A172 (cell line): ENCODE measurements at places on chromosomes 12 and 14.
A peak's percentile ranks its signal among the peaks of the same experiment; 100 is the strongest.

- DNase-seq: no peak
Measured at GRCh38 chr14:23572836-23573235, 5.2 kb upstream of the AP1G2 start.

DNA sequence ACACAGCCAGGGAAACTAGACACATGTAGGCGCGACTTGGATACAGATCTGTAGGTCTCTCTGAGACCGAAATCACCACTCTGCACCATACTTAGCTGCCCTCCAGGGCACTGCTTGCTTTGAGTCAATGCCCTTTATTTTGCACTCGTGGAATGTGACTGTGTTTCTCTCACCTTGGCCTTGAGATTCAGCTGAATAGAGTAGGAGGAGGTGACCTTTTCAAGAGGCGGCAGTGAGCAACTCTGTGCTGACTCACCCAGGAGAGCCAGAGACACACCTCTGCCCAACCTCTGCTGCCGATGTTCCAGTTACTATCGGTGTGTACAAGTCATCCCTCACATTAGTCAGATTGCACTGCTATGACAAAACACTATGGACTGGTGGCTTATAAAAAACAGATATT lies 583.4 kb downstream of the VRK1 start:
- no peak for DNase-seq

DNA sequence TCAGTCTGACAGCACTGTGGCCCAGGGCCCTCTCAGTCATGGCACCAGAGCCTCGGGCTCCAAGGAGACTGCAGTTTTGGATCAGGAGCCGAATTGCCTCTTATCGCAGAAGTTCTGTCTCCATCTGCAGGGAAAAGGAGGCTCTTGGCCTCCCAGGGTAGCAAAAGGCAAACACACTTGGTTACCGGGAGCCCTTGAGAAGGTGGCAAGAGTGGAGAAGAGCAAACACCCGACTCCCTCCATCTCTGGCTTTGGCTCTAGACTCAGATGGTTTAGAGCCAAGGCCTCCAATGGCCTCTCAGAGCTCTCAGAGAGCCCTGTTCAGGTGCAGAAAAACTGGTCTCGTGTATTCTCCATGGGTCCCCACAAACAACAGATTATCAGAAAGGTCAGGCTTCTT lies 44.6 kb downstream of the NINJ2 start:
- no peak for DNase-seq

- no peak for DNase-seq
Measured at GRCh38 chr12:93902736-93903562, 225.8 kb downstream of the CRADD start.

GRCh38 chr12:5295996-5296395 lies 135.9 kb upstream of the NTF3 start:
- DNase-seq: no peak

- DNase-seq: peak; percentile 45
Measured at GRCh38 chr12:81644503-81644902, 114.6 kb downstream of the PPFIA2 start.

GRCh38 chr12:67425394-67425793 lies 156.2 kb downstream of the CAND1 start:
- no peak for DNase-seq

DNA sequence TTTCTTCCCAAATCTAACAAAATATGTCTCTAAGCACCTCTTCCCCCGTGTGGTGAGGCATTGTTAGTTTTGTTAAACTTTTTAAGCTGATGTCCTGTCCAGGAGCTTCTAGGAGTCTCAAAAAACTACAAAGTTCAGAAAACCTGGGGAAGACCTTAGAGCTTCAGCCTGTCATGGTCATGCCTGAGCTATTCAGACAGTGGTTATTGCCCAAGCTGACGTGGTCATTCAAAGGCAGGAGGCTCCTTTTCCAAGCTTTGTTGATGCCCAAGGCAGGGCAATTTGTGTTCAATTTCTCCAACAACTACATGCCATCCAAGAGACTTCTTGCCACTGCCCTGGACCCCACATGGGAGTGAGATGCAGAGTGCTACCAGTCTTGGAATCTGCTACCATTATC lies 5.8 kb upstream of the LYZ start:
- no peak for DNase-seq

GRCh38 chr12:124506145-124506831 lies 61.1 kb downstream of the NCOR2 start:
- peak; percentile 62 for DNase-seq

DNA sequence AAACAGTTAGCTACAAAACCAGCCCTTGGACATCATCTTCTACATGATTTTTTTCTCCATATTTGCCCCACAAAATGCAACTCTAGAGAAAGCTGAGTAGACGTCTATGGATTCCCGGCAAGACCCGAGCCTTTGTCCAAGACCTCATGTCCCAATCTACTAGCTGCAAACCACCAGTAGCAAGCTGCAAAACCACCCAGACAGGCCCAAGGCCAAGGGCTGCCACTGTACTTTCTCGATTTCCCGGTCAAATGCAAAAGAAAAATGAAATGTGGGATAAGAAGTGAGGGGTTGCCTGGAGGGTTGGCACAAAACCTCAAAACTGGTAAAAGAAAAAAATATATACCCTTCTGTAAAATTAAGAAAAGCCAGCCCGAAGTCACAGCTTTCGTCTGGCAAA lies 2.9 kb upstream of the SIX6 start:
- DNase-seq: no peak

DNA sequence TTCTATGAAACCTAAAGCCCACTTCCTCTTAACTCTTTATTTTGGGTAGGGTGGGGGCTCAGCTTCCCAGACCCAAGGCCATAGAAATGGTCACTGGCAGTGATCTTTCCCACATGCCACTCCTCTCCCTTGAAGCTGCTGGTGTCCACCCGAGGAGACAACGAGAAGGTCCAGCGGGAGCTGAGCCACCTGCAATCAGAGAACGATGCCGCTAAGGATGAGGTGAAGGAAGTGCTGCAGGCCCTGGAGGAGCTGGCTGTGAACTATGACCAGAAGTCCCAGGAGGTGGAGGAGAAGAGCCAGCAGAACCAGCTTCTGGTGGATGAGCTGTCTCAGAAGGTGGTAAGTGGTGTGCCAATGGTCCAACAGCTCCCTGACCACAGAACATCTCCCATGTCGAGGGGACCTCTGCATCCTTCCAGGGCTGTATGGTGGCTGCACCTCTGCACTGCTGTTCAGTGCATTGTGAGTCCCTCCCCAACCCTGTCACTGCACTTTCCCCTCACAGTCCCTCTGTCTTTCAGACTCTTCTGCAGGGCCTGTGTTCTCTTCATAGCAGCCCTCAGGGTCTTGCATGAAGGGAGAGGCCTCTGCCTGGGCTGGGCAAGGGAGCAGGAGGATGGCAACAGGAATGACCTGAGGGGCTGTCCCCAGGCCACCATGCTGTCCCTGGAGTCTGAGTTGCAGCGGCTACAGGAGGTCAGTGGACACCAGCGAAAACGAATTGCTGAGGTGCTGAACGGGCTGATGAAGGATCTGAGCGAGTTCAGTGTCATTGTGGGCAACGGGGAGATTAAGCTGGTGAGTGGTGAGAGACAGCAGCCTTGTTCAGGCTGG lies 18.8 kb upstream of the PIP4K2C start:
- DNase-seq: no peak

- no peak for DNase-seq
Measured at GRCh38 chr14:92770484-92770883, 22.1 kb upstream of the LGMN start.

- no peak for DNase-seq
Measured at GRCh38 chr12:99372257-99372920, 275.2 kb upstream of the GARIN6 start.

GRCh38 chr14:101823066-101823465 lies 61.6 kb downstream of the PPP2R5C start:
- DNase-seq: no peak

DNA sequence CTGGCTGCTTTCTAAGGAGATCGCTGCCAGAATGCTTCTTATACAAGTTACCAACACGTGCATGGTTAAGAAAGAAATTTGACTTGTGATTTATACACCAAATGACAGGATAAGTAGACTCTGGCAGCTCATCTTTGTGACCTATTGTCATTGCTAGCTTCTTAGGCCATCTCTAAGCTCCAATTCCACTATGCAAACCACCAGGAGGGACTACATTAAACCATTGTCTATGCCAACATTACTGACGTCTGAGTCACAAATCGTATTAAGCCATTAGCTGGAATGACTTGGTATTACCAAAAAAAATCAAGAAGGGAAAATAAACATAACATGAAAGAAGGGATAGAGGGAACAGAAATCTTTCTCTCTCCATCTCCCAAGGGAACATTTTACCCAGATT lies 15.8 kb upstream of the VPS33A start:
- peak; percentile 70 for DNase-seq

DNA sequence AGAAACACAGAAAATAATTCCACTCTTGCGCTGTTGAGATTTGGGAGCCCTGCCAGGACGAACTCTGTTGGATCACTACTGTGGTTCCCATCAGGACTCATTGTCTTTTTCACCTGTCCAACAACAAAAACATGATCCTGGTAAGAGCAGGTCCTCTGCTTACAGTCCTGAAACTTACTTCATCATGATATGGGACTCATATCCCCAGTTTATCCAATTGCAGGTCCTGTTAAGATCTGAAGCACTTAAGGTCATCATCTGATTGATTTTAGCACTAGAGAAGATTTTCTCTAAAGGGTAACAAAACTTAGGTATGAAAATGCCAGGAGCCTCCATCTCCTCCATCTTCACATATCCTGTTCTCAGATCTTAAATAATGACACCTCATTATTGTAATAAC lies at the start of gene OR6S1:
Gene OR6S1, minus strand, starts transcription at position 101 of the 400 bp plus-strand sequence. Its CDS starts 0 bp downstream, at position 101.
- no peak for DNase-seq

- DNase-seq: no peak
Measured at GRCh38 chr12:105696-106095, 39.1 kb downstream of the IQSEC3 start.

GRCh38 chr14:22648506-22648905 lies 4.4 kb upstream of the OR6J1 start:
- DNase-seq: no peak

- DNase-seq: no peak
Measured at GRCh38 chr12:23948291-23948690, 1.2 kb downstream of the SOX5 start.

- DNase-seq: no peak
Measured at GRCh38 chr14:95059126-95059525, 98.2 kb downstream of the DICER1 start.

- no peak for DNase-seq
Measured at GRCh38 chr12:124431971-124432370, 135.4 kb downstream of the NCOR2 start.

DNA sequence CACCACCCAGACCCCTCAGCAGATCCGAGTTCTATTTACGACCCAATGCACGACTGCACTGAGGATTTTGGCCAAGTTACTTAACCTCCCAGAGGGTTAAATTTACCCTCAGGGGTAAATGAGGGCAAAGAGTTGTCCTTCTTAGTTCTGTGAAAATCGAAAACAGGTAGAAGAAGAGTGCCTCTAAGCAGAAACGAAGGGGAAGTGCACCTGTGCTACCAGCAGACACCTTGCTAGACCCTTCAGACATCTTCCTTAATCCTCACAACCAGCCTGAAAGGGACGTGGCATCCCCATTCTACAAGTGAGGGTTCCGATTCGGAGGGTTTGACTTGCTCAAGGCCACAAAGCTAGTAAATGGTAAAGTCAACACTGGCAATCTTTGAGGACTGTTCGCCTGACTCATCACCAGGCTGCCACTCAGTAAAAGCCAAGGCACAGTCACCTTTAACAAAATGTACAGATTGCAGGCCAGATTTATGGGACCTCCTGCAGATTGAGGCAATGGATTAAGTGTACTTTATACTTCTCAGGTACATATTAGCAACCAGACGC lies 1.6 kb downstream of the GSG1 start:
- DNase-seq: peak; percentile 65

DNA sequence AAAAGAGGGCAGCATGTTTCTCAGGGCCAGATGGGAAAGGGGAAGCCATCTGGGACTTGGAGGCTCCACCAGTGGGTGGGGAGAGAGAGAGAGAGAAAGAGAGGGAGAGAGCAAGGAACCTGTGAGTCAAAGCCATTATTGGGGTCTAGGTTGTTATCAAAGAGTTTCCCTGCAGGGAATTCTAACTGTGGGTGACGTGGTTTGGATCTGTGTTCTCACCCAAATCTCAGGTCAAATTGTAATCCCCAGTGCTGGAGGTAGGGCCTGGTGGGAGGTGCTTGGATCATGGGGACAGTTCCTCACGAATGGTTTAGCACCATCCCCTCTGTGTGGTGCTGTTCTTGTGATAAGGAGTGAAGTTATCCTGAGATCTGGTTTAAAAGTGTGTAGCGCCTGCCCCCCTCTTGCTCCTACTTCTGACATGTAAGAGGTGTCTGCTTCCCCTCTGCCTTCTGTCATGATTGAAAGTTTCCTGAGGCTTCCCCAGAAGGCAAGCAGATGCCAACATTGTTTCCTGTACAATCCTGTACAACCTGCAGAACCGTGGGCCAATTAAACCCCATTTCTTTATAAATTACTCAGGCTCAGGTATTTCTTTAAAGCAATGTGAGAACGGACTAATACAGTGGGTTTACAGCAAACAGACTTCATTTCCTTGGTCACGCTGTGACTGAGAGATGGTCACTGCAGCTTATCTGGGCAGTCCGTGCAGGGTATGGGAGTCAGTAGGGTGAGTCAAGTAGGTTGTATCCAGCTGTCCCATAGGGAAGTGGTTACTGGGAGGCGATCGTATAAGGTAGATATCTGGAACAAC lies 52.4 kb downstream of the CCDC91 start:
- no peak for DNase-seq

DNA sequence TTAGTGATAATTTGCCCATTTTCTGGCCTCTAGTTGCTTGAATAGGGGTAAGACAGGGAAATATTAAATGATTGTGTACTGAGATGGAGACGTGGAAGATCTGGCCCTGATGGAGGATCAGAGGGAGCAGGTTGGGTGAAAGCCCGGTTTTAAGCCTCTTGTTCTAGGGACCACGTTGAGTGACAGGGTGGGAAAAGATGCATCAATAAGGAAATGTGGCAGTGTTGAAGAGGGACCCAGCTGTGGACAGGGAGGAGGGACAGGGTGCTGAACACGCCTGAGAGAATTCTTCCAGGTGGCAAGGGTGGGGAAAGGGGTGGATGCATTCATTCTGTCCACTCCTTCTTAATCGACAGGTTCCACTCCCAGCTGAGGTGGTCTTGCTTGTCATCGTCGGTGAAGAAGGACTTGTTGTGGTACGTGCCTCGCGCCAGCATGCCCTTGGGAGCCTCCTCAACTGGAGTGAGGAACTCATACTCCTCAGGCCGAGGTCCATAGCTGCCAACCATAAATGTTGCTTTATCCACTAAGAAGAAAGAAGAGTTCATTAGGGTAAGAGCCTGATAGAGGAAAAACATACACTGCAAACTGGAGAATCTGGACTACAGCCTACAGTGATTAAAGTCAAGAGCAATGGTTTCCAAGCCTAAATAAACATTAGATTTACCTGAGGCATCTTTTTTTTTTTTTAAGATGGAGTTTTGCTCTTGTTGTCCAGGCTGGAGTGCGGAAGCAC lies 4.0 kb upstream of the ERP27 start:
- no peak for DNase-seq

DNA sequence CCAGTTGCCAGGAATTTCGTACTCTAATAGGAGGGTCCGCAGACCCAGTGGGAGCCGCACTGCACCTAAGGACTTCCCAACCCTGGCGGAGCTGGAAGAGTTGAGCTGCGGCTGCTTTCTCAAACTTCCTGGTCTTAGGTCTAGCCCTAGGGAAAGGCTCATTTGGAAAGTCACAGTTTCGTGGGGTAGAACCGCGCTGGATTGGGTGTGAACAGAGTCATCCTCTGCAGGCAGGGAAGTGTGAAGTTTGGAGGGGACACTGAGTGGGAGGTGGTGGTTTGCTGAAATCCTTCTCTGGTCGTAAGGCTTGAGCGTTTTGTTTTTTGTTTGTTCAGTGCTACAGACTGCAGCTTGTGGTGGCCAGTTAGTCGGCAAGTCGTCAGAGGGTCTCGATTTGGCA lies 18.8 kb downstream of the PRKAB1 start:
- no peak for DNase-seq
